HT1080 (cell line): ENCODE measurements at places on chromosomes 2 and 18. TPM values are rescaled to one million over a fixed set of nuclear protein-coding genes. Genes with fewer than 3 reads are reported as not detected.

DNA sequence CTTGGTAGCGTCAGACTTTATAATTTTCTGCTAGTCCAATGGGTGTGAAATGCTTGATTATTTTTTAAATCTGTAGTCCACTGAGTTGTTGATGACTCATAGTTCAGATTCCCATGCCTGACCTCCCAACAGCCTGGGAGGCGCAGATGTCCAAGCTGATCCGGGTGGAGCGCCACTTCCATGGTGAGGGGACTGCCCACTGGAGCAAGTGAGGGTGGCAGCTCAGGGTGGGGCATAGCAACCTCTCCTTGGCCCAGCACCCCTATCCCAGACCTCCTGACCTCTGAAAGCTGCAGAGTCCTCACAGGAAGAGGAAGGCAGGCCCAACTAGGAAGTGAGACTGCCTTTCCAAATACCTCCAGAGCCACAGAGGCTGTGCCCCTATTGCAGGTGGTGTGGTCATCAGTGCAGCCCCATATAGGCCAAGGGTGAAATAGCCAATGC, 4.4 kb downstream of the MAL start:
- no peak for DNase-seq

GRCh38 chr18:59386909-59387686, 28.0 kb upstream of the LMAN1 start:
- no peak for DNase-seq

GRCh38 chr2:121491518-121491917, 39.2 kb upstream of the RNU4ATAC start:
- no peak for DNase-seq

- no peak for DNase-seq
Observed at GRCh38 chr2:241898463-241899270, 29.1 kb downstream of the RTP5 start.

DNA sequence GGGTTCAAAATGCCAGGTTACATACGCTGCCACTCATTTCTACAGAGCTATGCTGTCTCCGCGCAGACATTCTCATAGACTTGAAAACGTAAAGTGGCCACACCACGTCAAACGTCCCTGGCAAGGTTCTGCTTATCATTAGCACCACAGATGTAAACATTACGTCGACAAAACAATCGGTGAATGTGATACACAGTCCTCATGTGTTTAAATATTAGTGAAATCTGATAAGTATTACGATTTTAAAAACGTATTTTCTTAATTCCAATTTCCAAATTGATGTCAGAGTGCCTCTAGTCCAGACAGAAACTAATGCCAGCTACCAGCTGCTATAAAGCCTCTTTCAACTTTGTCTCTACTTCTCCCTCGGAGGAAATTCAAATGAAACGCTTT, 1.2 kb downstream of the STK17B start:
- peak; percentile 59 for DNase-seq

- DNase-seq: no peak
Observed at GRCh38 chr18:3248062-3248657, 559 bp downstream of the MYL12A start.

GRCh38 chr2:156332284-156332533, 312 bp downstream of the NR4A2 start:
- no peak for DNase-seq

DNA sequence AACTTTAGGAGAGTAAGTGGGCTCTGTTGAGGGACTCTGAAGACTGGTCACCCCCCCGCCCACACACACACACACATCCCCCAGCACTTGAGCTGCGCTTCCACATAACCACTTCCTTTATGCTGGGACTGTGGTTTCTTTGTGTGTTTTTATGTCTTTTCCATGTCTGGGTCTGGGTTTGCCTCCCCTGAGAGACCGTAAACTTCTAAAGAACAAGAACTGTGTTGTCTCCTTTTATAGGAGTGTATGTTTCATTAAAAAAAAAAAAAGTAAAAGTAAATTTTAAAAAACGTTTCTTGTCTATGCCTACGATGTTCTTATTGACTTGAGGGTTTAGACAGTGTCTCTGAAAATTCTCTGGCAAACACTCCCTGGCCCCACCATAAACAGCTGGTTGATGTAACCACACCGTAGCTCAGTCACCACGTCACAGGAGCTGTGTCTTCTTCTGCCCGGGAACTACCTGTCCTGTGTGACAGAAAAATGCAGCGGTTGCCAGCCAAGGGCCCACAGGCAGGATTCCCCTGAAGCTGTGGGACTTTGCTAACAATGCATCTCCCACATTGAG, 68.0 kb downstream of the KLHL29 start:
- peak; percentile 83 for DNase-seq

DNA sequence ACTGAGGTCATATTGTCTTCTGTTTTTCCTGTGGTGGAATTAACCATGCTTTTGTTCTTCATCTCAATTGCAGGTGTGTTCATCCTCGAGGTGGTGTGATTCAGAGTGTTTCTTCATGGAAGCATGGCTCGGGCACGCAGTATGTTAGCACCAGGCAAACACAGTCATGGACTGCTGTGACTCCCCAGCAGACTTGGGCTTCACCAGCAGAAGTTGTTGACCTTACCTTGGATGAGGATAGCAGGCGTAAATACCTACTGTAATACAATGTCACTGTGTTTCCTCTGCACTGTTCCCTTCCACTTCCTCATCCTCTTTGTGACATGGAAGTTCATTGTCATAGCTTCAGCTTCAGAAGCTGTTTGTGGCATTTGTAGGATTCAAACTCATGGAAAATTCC, 158.7 kb downstream of the HAUS1 start:
- DNase-seq: no peak

GRCh38 chr2:2870106-2870505, 507.5 kb downstream of the EIPR1 start:
- no peak for DNase-seq

GRCh38 chr2:223404616-223405015, 197.5 kb downstream of the SCG2 start:
- no peak for DNase-seq

GRCh38 chr2:104883357-104883756, 29.4 kb downstream of the POU3F3 start:
- DNase-seq: no peak

DNA sequence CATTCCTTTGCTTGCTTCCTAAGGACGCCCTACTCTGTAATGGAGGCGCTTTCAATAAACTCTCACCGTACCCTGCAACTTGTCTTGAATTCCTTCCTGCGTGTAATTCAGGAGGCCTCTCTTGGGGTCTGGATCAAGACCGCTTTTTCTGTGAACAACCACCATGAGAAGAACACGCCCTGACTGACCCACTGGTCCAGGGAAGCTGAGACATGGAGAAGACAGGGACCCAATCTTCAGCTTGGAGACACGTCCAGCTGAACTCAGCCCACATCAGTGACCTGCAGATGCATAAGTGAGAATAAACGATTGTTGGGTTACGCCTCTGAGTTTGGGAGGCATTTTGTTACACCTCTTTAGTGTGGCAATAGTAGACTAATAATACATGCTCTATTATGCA, 7.8 kb upstream of the NARS1 start:
- DNase-seq: no peak

- no peak for DNase-seq
Observed at GRCh38 chr2:192775459-192776262, 580.9 kb upstream of the TMEFF2 start.

GRCh38 chr2:101696272-101697123, 1.0 kb upstream of the MAP4K4 start:
- no peak for DNase-seq

DNA sequence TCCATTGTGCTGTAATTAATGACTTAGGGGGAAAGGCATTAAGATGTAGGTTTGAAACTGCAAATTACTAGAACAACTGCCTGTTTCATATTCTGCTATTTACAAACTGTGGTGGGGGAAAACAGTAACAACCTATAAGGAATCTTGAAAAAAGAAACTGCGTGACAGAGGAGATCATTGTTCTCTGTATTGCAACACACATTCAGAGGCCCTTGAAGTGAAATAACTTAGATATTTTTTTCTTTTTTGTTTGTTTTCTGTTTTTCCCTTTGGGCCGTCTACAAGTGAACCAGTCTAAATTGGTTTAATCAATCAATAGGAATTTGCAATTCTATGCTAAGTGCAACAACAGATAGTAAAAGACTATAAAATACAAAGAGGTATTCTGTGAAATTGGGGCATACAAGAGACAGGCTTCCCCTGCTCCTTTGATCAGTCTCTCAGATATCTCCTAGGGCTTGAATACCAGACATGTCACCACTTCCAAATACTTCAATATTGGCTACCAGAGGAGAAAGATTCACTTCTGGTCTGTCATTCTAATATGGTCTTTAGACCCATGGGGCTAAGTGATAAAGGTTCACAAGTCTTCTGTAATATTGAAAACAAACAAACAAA, 2055.1 kb upstream of the CELF4 start:
- no peak for DNase-seq

GRCh38 chr2:62217970-62218369, 22.1 kb downstream of the B3GNT2 start:
- DNase-seq: no peak

DNA sequence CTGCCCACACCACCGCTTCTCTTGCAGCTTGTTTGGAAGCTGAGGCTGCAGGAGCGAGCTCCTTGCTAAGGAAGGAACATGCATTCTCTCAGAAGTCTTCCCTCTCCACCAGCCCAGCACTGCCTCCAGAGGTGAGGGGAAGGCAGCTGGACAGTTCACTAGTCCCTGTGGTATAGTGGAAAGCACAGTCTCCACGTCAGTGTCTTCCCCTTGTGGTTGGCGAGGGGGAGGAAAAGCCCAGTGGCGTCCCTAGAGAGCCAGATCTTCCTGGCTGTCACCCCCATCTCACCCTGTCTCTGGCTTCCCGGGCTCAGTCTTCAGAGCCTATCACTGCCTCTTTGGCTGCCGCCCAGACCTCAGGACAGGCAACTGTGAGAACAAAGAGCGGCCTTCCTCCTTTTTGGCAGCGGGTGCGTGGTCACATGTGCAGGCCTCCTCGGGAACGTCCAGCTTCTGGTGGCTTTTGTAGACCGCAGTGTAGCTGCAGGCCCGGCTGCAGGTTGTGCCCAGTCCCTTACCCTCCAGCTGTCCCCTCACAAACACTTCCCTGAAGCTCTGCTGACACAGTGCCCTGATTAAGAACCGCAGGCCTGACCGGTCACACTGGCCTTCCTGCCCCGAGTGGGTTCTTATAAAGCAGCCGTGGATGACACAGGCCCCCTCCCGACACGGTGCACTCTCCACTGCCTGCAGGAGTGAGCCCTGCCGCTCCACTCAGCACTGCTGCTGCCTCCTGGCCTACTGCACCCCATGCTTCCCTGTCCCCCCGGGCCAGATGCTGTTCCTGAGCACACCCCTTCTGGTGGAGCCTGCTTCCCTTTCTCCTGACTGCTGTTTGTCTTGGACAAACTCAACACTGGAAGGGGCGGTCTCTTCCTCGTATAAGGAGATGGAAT, 90.9 kb downstream of the RNF144A start:
- DNase-seq: peak; percentile 83

GRCh38 chr2:22957446-22957845, 427.5 kb upstream of the KLHL29 start:
- no peak for DNase-seq

GRCh38 chr2:21658907-21659477, 535.2 kb downstream of the TDRD15 start:
- DNase-seq: no peak

- no peak for DNase-seq
Observed at GRCh38 chr2:38598200-38598990, 4.3 kb downstream of the HNRNPLL start.

GRCh38 chr2:133733901-133734255, 165.6 kb upstream of the NCKAP5 start:
- peak; percentile 51 for DNase-seq

DNA sequence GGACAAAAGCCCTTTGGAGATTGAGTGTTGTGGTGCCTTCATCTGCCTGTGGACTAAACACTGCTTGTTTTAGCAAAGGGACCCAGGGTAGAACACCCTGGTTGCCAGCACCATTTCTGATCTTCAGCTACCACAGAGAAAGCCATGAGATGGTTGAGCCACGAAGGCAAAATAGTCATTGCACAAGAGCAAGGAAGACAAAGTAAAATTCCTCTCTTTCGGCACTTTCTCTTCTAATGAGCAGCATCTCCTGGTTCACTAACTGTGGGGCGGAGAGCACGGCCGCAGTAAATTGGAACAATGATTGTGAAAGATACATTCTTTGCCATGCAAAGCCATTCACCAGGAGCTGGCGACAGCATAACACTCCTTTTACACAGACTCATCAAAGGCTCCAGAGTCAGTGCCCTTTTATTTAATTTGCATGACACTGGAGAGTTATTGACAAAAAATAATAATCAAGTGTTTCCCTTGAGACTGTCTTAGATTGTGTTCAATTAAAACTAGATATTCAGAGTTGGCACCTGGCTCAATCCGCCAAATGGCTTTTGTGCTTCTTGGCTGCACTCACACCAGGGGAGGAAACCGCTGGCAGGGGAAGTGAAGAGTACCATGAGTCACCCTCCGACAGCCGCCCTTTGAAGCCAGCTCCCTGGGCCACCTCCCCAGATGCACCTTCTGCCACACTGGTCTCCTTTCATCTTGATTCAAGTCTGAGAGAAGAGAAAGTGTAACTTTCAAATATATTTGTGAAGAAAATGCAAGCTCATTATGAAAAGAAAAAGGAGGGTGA, 100.5 kb upstream of the MEIS1 start:
- DNase-seq: peak; percentile 71

GRCh38 chr2:208256192-208256782, 1.4 kb upstream of the IDH1 start:
- DNase-seq: no peak

DNA sequence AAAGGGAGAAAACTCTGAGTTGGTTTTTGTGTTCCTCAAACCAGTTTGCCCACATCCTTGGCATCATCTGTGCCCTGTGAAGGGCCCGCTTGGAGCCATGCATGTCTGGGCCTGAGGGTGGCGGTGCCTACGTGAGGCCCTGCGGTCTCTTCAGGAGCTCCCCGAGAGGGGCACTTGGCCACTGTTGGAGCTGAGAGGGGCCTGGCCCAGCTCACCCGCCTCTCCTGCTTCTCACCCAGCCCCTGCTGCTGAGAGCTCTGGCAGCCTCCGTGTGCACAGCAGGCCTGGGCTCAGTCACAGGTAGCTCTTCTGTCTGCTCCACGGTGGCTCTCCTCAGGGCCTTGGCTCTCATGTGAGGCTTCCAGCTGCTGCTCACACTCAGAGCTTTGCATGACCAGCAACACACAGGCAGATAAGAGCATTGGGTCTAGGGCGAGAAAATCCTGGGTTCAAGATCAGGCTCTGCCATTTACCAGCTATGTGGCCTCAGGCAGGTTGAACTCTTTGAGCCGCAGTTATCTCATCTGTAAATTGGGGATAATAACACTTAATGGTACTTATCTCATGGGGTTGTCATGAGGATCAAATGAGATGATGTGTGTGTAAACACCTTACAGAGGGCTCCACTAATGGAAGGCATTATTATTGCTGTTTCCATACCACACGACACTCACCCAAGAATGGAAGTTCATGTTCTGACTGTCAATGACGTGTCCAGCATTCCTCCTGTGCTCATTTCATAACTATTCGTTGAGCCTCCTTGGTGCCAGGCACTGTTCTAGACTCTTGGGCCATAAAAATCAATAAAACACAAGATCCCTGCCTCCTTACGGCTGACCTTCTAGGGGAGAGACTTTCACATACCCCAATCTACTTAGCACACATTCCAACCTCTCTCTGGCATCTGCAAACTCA, 41.6 kb upstream of the PLB1 start:
- DNase-seq: peak; percentile 33

Gene FBXO15
- total RNA-seq: 0.37 and 1.3 TPM in 2 replicates

Gene UGT1A4
- total RNA-seq: not detected in 2 replicates

Gene LYG2
- 0.37 and 0.61 TPM in 2 replicates for total RNA-seq

Gene EFHD1
- total RNA-seq: not detected in 2 replicates

Gene SEC11C
- total RNA-seq: 40.6 and 42.2 TPM in 2 replicates

Gene AMER3
- total RNA-seq: not detected in 2 replicates
